ENCODE measurements at places on chromosomes 3 and 15.

GRCh38 chr15:29853211-29853987 lies 31.1 kb upstream of the TJP1 start:
- DNase-seq: no peak

DNA sequence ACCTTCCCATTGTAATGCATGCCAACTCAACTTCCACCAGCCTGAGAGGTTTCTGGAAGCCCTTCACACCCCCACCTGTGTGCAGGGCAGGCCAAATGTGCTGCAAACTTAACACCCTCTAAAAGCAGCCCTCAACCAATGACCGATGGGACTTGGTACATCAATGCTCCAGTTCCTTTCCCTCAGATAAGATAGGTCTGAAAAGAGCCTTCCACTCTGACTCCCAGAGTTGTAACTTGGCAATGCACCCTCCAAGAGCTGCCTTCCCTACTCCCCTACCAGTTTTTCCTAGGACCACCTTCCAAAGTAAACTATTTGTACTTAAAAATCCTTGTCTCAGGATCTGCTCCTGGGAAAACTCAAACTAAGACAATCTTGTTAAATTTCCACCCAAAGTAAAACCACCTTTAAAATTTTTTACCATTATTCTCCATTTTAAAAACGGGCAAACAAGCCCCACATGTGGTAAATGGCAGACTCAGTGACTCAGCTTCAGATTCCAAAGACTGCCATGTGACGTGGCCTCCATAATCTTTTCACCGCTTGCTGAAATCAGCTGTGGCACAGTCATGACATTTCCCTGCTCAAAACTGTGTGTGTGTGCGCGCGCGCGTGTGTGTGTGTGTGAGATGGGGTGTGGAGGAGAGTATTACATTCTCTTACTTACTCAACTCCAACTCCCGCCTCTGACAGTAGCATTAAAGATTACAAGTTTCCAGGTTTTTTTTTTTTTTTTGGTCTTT lies 17.2 kb downstream of the RASGRP1 start:
- DNase-seq: peak; percentile 42

DNA sequence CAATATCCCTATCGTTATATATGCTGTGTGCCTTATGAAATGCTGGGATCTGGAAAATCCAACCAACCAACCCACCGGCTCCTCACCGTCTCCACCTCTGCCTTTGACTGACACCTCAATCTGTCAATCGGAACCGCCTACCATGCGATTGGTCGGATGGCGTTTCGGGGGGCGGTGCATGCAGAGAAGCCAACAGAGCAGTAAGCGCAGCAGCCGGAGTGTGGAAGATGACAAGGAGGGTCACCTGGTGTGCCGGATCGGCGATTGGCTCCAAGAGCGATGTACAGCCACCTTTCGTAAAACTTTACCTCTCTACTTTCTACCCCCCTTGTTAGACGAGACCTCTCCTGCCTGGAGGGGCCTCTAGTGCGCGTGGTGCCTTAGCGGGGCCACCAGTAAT lies 6.3 kb downstream of the CLK3 start:
- DNase-seq: no peak

DNA sequence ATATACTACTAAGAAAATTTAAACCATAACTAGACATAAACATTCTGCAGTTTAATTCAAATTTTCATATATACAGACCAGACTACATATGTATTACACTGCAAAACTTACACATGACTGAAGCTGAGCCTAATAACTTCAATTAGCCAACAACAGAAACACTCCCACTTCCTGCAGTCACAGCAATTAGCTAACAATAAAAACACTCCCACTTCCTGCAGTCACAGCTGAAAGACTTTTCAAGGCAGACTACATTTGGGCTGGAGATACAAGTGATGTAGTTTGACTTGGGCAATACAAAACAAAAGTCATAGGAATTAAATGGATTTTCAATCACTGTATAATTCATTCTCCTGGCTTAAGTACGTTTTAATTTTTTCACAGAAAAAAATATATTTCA lies 10.3 kb downstream of the TM2D3 start:
- no peak for DNase-seq

- DNase-seq: no peak
Measured at GRCh38 chr15:87631093-87631492, 625.4 kb downstream of the NTRK3 start.

DNA sequence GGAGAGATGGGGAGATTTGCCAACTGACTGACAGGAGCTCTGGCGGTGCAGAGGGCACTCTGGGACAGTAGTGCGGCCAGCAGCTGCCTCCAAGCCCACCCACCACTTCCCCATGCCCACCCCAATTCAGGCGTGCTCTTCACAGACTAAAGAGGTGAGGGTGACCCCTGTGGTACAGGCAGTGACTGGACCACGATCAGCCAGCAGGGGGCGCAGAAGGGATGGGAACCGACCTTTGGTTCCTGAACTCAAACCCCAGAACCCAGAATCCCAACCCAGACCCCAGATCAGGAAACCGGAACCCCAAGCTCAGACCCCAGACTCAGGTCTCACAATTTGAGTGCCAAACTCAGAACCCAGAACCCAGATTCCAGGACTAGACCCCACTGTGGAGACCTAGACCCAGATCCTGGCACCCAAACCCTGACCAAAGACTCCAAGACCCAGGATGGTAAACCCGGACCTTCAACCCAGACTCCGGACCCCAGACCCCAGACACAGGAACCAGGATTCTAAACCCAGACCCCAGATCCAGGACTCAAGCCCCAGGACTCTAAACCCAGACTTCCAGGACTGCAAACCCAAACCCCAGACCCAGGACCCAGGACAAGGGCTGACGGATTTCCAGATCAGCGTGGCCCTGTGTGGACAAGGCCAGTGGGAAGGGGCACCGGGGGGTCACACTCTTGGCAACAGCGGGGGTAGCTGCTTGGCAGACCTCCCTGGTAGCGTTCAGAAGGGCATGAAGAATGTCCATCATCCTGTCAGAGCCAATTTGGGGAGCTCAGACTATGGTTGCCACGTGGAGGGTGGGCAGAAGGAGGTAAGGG lies 3.7 kb upstream of the MYL3 start:
- DNase-seq: peak; percentile 82

DNA sequence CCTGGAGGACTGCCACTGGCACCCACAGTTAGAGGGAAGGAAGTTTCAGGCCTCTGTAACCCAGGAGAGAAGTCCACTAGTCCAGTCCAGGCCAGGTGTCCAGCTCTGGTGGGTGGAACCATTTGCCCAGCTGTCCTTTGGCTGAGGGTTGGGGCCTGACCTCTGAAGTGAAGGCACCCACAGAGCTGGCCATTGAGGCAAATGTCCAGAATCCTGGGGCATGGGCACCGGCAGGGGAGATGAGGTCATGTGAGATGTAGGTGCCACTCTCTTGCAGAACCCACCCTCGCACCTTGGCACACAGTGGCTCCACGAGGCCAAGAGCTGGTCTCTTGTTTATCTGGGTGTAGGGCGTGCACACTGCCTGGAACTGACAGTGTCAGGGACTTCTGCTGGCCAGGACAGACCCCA lies 162.8 kb downstream of the SMAD6 start:
- DNase-seq: no peak

- no peak for DNase-seq
Measured at GRCh38 chr15:65081270-65081669, 4.7 kb downstream of the KBTBD13 start.

GRCh38 chr3:183644244-183644643 lies 8.8 kb downstream of the KLHL24 start:
- no peak for DNase-seq

All from activated CD4-positive, alpha-beta T cell treated with anti-CD3 and anti-CD28 coated beads, Interleukin-2, amount 50 U/mL, for 4 hours (primary cell).